ENCODE measurements at places on chromosomes 12 and 14. TPM values are rescaled to one million over a fixed set of nuclear protein-coding genes. Genes with fewer than 3 reads are reported as not detected.

The KRT72 gene
- total RNA-seq: not detected

The WNT1 gene
- total RNA-seq: not detected

The PPFIBP1 gene
- total RNA-seq: 56.9 TPM

GRCh38 chr12:107826276-107826675, 51.8 kb downstream of the ASCL4 start:
- no peak overlapping the region for H3K27ac ChIP-seq
- DNase-seq: no peak
- H3K4me3 ChIP-seq: no peak overlapping the region
- peaks cover 26% of the 10 kb centered on the region for H3K27me3 ChIP-seq
- H3K36me3 ChIP-seq: no peaks in the 10 kb centered on the region

- H3K27ac ChIP-seq: peak overlapping the region; percentile 18
- no peaks in the 10 kb centered on the region for H3K27me3 ChIP-seq
- peak; percentile 65 for DNase-seq
- peaks cover 54% of the 10 kb centered on the region for H3K4me1 ChIP-seq
Observed at GRCh38 chr12:19021646-19022045, 107.9 kb upstream of the PLEKHA5 start.
